A549 treated with CpdA at 1 μM for 4 hours (cell line): ENCODE measurements at places on chromosomes 5 and 9. TPM values are rescaled to one million over a fixed set of nuclear protein-coding genes. Genes with fewer than 3 reads are reported as not detected.

The OSMR gene
- 57.7 to 84.1 TPM (median 76.1 TPM) in 5 replicates for total RNA-seq

The C9orf40 gene
- 7.2 to 12.2 TPM (median 10.8 TPM) in 5 replicates for total RNA-seq

The GADD45G gene
- total RNA-seq, result 0.16 to 0.40 TPM (median 0.35 TPM) in 4 of 5 replicates, not detected in the other

The ADGRD2 gene
- 0.03 TPM in 1 of 5 replicates, not detected in the others for total RNA-seq

The IL9 gene
- total RNA-seq, result not detected in 5 replicates

The CMYA5 gene
- 0.10 to 0.24 TPM (median 0.22 TPM) in 5 replicates for total RNA-seq

The SPATA31A6 gene
- total RNA-seq, result not detected in 5 replicates

The SYNPO gene
- total RNA-seq, result 25.3 to 32.6 TPM (median 29.7 TPM) in 5 replicates

The GFRA3 gene
- 0.06 to 0.08 TPM in 2 of 5 replicates, not detected in the others for total RNA-seq

The UNC5A gene
- total RNA-seq, result 0.22 to 0.39 TPM (median 0.30 TPM) in 5 replicates

The PDCD1LG2 gene
- total RNA-seq, result 0.33 to 0.59 TPM (median 0.36 TPM) in 5 replicates

The CAVIN4 gene
- 0.39 to 0.91 TPM (median 0.50 TPM) in 5 replicates for total RNA-seq

The IFNB1 gene
- total RNA-seq, result not detected in 5 replicates

The ECM2 gene
- 0.10 to 0.22 TPM (median 0.12 TPM) in 5 replicates for total RNA-seq

The SPAAR gene
- not detected in 5 replicates for total RNA-seq

The NEURL1B gene
- total RNA-seq, result 2.2 to 3.4 TPM (median 2.6 TPM) in 5 replicates

The ITGA1 gene
- 0.79 to 2.0 TPM (median 1.3 TPM) in 5 replicates for total RNA-seq

The SLC31A2 gene
- 6.2 to 8.1 TPM (median 7.8 TPM) in 5 replicates for total RNA-seq

The CCL21 gene
- total RNA-seq, result not detected in 5 replicates

The FAM153A gene
- not detected in 5 replicates for total RNA-seq

The OR2K2 gene
- not detected in 5 replicates for total RNA-seq

The CATSPER3 gene
- 0.21 to 0.59 TPM (median 0.41 TPM) in 5 replicates for total RNA-seq

The KIAA0825 gene
- 0.20 to 0.43 TPM (median 0.38 TPM) in 5 replicates for total RNA-seq

The OBP2A gene
- not detected in 5 replicates for total RNA-seq

The SPATA6L gene
- total RNA-seq, result 1.6 to 2.6 TPM (median 2.0 TPM) in 5 replicates
